NCI-H2107 (cell line): ENCODE measurements at places on chromosomes 12 and 14.
A peak's percentile ranks its signal among the peaks of the same experiment; 100 is the strongest.

DNA sequence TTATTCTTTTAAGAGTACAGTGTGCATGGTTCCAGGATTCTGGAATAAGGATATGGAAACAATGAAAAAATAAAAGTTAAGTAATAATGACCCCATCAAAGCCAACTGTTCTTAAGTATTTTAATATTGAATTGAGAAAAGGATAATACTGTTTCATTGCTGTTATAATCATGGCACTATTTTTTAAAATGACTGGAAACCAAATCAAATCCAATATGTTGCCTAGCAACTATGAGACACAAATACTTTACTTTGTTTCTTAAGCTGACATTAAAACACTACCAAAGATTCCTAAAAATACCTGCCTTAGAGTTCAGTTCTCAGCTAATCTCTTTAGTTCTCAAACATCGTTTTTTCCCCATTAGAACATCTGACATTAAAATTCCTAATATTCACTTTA is 66.4 kb upstream of the OTOGL start:
- no peak for DNase-seq

DNA sequence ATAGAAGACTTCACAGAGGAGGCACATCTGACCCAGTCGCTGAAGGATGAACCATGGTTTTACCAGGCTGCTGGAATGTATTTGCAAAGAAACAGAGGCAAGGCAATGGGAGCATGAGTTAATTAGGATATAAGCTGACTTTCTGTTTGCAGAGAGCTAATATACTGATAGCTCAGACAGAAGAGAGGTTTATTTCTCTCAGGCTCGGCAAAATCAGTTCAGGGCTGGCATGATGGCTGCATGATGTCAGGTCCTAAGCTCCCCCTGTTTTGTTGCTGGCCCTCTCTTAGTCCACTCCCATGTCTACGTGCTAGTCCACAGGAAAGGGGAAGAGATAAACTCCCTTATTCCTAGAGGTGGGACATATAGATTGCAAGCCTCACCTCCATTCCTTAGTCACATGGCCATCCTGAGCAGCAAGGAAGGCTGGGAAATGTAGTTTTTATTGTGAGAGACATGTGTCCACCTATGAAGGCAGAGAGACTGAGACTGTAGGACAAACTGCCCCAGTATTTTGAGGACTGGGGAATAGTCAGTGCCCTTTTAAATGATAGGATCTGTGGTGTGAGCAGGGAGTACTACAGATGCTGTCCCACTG is 224.5 kb downstream of the VRK1 start:
- DNase-seq, result no peak

DNA sequence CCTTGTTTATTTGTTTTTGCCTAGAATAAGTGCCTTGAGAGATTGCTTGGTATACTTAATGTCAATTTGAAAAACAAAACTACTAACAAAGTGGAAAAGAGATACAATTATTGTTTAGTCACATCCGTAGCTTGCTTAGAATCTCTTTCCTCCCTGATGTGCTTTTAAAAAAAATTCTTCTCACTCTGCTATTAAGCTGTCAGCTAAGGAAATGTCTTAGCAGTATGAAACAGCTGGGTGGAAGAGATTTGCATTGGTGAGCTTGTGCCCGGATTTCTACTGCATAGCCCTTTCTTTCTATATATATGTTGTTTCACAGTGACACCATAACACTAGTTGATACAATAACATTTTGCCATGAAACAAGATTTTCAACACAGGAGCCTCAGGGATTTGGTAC is 229.4 kb upstream of the RGS6 start:
- DNase-seq, result no peak

DNA sequence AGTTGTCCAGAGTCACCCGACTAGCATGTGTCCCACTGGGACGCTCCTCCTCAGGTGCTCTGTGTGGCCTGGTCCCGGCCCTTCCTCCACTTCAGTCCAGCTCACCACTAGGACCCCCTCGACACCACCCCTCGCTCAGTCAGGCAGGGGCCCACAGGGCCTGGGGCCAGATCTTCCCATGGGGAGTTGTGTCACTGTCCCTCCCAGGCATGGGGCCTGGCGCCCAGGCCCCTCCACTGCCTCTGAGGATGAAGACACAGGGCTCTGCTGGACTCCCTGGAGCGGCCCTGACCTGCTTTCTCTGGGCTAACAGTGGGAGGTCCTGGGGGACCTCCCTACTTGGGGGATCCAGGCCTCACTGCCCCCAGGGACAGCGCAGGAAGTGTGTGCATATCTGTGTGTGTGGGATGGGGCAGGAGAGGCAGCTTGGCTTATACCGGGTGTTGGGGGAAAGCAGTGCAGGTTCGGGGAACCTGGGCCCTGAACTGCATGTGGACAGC is 43.8 kb downstream of the KRT80 start:
- no peak for DNase-seq

- no peak for DNase-seq
Measured at GRCh38 chr12:46374310-46374709, 1.7 kb upstream of the SLC38A2 start.

- DNase-seq, result no peak
Measured at GRCh38 chr12:82414926-82415325, 56.6 kb downstream of the METTL25 start.

- no peak for DNase-seq
Measured at GRCh38 chr12:6418796-6419195, 26.0 kb upstream of the CD27 start.

DNA sequence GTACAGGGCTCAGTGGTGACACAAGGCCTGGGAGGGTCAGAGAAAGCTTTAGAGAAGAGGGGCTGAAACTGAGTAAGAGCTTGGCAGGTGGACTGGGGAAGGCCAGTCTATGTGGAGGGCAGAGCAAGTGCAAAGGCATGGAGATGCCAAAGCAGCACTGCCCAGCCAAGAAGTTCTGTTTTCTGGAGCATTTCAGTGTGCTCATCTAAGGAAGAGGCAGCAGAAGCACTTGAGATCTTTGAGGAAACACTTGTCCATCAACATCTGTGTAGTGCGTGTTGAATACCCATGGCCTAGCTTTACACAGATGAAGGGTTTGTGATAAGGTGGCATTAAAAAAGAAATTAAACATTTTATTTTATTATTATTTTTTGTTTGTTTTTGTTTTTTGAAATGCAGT is 52.8 kb downstream of the FOS start:
- DNase-seq, result no peak

DNA sequence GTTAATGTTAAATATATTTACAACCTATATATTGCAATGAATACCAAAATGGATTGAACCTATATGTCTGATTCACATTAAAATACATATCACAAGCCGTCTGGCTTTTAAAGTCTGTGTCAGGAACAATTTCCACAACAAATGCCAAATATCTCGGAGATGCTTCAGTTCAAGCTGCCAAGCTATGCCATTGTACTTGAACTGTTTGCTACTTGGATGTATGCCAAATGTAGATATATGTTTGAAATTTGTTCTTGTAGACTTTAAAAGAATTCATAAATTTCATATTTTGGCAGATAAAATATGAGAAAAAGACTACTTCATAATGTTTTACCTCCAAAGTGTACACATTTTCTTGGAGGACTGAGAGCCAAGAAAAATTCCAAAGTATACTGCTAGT is 37.0 kb downstream of the WASHC3 start:
- no peak for DNase-seq

- DNase-seq, result no peak
Measured at GRCh38 chr14:91814317-91814716, 53.0 kb downstream of the TC2N start.

DNA sequence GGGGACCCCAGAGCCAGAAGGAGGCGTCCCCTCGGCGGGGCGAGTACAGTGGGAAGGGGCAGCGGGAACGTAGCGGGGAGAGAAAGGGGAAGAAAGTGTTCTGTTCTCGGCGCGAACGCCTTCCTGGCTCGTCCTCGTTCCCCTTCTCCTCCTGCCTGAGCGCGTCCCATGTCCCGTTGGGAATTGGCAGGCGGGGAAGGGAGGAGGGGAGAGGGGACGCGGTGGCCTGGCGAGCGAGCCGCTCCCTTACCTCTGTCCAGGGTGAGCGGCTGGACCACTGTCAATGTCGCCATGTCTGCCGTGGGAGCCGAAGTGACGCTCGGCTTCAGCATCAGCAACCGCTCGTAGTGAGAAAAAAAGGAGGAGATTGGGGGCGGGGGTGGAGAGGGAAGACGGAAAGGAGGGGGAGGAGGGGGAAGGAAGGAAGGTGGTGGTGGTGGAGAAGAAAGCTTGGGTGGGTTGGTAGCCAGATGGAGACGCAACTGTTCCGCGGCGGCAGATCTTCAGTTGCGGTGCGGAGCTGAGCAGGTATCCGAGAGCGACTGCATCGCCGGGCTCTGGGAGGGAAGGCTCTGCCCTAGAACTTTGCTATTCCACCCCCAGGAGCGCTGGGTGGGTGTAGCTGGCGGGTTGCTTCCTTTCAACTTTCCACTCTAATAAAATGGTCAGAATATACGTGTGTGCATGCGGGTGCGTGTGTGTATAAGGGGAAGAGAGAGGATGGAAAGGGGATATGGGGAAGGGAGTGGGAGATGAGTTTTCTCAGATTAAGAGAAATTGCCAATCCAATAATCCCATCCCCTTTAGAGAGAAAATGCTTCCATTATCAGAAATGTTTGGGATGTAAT is at the start of gene LIN7A:
Gene LIN7A (minus strand): TSS at position 544 of the 848 bp plus-strand sequence. CDS start 212 bp downstream, at position 332.
- DNase-seq, result peak; percentile 44

GRCh38 chr12:130157998-130158753 is 4.1 kb upstream of the FZD10 start:
- DNase-seq, result no peak

GRCh38 chr12:68236421-68237059 is 10.9 kb upstream of the IL26 start:
- DNase-seq, result peak; percentile 39

- DNase-seq, result no peak
Measured at GRCh38 chr12:9779209-9779608, 18.5 kb upstream of the CD69 start.

DNA sequence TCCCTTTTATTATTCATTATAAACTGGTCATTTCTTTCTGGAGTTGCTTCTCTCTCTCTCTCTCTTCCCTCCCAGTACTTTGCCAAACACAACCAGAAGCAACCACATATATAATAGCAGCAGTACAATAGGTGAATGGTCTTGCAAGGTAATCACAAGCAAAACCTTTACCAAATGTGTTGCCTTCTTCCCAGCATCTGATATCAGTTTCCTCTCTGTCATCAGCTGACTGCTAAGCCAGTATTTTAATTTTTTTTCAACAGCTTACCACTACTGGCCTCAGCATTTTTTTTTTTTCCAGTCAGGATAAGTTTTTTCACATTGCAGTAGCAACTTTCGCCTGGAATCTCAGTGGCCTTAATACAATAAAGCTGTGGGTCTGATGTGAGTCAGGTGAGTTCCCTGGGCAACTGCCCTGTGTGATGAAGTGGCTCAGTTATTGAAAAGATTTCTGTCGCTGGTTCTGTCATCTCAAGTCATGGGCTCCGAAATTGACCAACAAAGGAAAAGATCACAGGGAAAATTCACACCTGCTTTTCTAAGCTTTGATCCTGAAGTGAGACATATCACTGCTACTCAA is 282.5 kb upstream of the AMIGO2 start:
- DNase-seq, result no peak

GRCh38 chr14:55884819-55885218 is 233.4 kb upstream of the PELI2 start:
- no peak for DNase-seq

- DNase-seq, result no peak
Measured at GRCh38 chr12:45671254-45671653, 58.3 kb upstream of the ARID2 start.

DNA sequence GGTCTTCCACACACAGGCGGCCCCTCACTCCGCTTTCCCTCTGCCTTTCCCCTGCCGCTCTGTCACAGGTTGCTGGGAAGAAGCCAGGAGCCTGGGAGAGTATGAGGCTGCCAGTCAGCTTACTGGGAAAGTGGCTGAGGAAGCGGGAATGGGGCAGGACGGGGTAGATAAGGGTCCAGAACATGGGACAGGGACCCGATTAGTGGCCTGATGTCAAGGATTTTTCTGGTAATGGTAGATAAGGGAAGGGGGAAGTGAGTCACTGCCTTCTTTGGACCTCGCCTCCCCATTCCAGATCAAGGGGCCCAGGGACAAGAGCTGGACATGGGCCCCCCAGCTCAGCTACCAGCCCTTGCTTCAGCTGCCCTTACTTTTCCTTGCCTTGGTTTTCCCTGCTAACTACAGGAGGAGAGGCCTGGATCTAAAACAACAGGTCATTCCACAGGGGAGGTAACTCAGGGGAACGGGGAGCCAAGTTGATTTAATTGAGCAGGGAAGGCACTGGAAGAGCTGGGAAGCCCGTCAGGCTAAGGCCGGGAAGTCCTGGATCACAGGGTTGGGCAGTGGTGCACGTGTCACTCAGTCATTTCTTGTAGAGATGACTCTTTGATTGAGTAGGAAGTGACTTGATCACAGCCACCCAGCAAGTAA is 3.5 kb upstream of the LPAR5 start:
- DNase-seq, result no peak

- DNase-seq, result no peak
Measured at GRCh38 chr14:32513571-32514009, 184.5 kb downstream of the AKAP6 start.

GRCh38 chr12:120438495-120439198 is 734 bp downstream of the COX6A1 start:
- no peak for DNase-seq

GRCh38 chr12:16112612-16113560 is 164.6 kb downstream of the SLC15A5 start:
- DNase-seq, result peak; percentile 61

- DNase-seq, result no peak
Measured at GRCh38 chr14:94921456-94921855, 151.5 kb upstream of the GSC start.

DNA sequence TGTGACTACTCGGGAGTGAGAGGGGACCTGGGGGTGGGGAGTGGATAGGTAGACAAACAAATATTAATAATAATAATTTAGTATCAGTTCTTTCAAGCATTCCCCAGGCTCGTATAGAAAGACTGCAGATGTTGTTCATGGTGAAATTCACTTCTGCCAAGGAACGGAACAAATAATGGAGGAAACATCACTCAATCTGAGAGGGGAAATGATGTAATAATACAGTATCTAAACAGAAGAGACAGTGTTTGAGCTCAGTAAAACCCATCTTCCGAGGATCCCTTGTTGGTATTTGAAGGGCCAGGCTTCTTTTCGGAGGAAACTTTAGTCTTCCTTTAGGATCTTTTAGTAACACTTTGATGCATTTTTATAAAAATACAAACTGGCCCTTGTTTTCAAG is 114.2 kb downstream of the KCNK10 start:
- DNase-seq, result no peak

GRCh38 chr12:47547077-47547476 is 158.8 kb downstream of the RPAP3 start:
- DNase-seq, result no peak

DNA sequence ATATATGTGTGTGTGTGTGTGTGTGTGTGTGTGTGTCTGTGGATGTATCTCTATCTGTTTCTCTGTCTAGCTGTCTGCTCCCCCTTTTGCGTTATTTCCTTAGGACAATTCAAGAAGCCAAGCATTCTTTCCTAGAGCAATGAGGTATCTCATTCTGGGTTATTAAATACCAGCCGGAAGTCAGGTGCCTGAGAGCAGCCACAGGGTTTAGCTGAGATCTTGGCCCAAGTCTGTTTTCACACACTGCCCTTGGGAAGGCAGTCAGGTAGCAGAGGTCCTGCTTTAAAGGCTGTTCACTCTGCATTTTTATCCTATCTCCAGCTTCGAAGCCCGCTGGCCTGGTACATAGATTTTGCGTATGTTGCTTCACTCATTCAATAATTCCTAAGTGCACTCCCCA is 76.8 kb downstream of the TSPAN9 start:
- no peak for DNase-seq
